Stimulated activated memory B cell treated with anti-CD40 and anti-IgM and Interleukin-4, amounts not matched to agents 10 μg/mL and 1 μg/mL and 100 μg/mL, for 72 hours (primary cell): ENCODE measurements at places on chromosomes 3 and 15.

DNA sequence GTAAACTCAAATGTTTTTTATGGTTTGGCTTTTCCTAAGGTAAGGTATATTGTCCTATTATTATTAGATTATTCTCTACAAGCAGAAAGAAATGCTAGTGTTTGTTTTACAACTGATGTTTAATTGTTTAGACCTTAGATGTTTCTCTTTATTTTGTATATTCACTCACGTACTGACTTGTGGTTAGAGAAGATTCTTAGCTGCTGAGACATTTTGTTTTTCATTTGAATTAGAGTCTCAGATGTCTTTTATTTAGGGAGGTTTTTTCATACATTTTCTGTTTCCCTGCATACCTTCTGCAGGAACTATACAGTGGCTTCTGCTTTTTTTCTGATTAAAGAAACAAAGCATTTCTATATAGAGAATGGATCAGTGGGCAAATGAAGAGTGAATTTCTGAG lies 110.9 kb downstream of the MYRIP start:
- H3K4me3 ChIP-seq = no peak overlapping the region
- H3K27ac ChIP-seq = no peak overlapping the region
- ATAC-seq = no peak
- H3K36me3 ChIP-seq = no peaks in the 10 kb centered on the region
- no peaks in the 10 kb centered on the region for H3K27me3 ChIP-seq
- H3K4me1 ChIP-seq = no peaks in the 10 kb centered on the region

DNA sequence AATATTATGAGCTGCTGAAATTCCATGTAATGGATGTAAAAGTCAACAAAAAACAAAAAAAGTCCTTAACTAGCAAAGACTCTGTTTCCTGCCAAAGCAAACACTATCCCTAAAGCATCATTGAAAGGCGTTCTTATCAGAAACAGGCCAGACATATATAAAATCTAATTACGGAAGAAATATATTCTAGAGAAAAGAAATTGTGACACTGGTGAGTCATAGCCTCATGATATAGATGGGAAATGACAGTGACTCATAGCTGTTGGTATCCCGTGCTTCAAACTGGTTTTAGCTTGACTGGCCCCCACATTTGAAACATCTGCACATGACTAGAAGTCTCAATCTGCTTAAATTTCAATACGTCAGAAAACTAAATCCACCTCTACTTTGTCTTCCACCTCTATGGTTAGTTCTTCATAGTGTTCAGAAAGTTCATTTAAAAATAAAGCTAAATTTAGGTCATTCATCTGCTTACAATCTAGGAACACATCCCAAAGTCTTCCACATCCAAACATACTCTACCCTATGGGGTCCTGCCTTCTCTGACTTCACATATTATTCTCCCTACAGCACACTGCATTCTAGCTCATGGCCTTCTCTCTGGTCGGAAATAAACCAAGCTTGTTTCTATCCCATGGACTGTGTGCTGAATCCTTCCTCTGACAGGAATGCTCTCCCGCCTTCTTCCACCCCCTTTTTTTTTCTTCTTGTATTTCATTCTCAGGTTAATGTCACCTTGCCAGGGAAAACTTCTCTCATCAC lies 456.3 kb upstream of the ARRDC4 start:
- no peak for ATAC-seq
- H3K27me3 ChIP-seq = no peaks in the 10 kb centered on the region
- no peak overlapping the region for H3K27ac ChIP-seq
- no peaks in the 10 kb centered on the region for H3K36me3 ChIP-seq

DNA sequence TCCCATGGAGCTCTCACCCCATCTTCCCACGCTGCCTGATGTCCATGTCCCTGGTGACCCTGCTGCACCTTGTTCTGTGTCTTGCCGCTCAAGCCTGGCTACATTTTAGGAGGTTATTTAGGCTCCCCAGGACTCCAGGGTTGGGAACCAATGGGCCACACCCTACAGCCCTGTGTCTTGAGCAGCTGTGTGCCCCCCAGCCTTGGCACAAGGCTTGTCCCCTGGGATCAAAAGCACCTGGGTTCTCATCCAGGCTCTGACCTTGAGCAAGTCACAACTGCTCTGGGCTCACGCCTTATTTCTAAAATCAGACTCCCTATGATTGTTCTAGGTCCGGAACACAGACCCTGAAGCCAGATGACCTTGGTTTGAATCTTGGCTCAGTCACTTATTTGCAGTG lies 14.1 kb downstream of the SPSB4 start:
- H3K27me3 ChIP-seq = peaks cover 8% of the 10 kb centered on the region
- no peaks in the 10 kb centered on the region for H3K4me1 ChIP-seq
- H3K36me3 ChIP-seq = no peaks in the 10 kb centered on the region
- ATAC-seq = no peak
- H3K27ac ChIP-seq = no peak overlapping the region
- no peak overlapping the region for H3K4me3 ChIP-seq

DNA sequence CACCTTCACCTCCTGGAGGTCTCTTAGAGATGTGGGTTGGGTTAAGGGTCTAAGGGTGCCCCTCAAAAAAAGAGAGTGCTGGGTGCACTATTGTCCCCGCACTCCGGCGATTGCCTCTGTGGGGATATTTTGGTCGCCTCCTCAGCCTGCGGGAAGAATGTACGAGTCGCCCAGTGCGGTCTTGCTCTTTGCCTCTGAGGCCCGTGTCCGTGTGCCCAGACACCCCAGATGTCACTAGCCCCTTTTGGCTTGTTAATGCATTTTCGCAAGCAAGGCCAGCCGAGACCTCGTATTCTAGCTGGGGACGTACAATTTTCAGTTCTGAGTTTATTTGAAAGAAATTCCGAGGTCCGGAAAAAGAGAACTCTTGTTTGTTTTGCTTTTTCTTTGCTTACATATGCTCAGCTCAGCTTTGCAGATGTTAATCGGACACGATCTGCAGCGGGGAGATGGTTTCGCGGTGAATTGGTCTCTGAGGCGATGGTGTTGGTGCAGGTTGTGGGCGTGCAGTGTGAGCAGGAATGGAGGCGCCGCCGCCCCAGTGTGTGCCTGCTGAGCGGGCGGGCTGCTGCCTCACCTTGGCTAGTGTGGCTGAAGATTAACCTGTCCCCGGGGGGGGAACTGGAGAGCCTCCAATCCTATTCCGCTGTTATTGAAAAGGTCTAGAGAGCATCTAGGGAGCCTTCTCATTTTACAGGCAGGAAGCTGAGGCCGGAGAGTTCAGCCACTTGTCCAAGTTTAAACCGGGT lies 1.4 kb downstream of the ST6GAL1 start:
- H3K4me1 ChIP-seq = peaks cover 42% of the 10 kb centered on the region
- H3K36me3 ChIP-seq = peaks cover 24% of the 10 kb centered on the region
- ATAC-seq = peak; percentile 61
- H3K27ac ChIP-seq = peak overlapping the region; percentile 71

- H3K27ac ChIP-seq = peak overlapping the region; percentile 50
- no peak for ATAC-seq
- H3K4me3 ChIP-seq = no peak overlapping the region
These were observed 38.5 kb upstream of the DNAJC13 start for GRCh38 chr3:132378846-132379245.

GRCh38 chr3:134459562-134459961 lies 26.2 kb downstream of the ANAPC13 start:
- no peaks in the 10 kb centered on the region for H3K36me3 ChIP-seq
- H3K4me1 ChIP-seq = no peaks in the 10 kb centered on the region
- H3K4me3 ChIP-seq = no peak overlapping the region
- peaks cover 23% of the 10 kb centered on the region for H3K27me3 ChIP-seq

DNA sequence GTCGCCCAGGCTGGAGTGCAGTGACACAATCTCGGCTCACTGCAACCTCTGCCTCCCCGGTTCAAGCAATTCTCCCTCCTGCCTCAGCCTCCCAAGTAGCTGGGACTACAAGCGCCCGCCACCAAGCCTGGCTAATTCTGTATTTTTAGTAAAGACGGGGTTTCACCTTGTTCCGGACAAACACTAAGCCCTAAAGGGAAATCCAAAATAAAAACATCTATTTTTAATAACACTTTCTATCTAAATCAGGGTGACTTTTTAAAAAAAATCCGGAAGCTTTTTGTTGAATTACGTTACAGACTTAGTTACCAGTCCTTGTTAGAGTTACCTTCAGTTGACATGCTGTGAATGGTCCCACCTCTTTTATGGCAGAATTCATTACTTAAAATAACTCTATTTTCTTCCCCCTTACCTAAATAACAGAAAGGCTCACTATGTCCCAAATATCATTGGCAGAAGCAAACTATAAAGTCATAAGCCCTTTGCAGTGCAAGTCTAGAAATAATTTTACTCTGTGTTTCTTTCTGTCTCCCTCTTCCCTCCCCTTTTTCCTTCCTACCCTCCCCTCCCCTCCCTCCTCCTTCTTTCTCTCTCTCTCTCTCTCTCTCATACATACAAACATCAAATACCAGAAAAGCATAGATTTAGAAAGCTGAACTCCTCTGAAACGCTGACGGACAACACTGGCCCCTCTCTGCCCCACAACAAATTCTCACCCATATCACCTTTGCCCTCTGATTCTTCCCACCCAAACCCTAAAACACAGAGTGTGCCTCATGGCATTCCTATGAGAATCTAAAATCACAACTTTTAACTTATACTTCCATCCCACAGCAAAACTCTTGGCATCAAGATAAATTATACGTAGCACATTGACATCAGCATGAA lies 18.3 kb downstream of the THBS1 start:
- H3K4me3 ChIP-seq = no peak overlapping the region
- H3K27me3 ChIP-seq = no peaks in the 10 kb centered on the region
- H3K36me3 ChIP-seq = no peaks in the 10 kb centered on the region
- no peaks in the 10 kb centered on the region for H3K4me1 ChIP-seq
- no peak overlapping the region for H3K27ac ChIP-seq

GRCh38 chr15:94168250-94168649 lies 63.1 kb upstream of the MCTP2 start:
- H3K27me3 ChIP-seq = peaks cover 16% of the 10 kb centered on the region
- no peak overlapping the region for H3K4me3 ChIP-seq
- no peaks in the 10 kb centered on the region for H3K36me3 ChIP-seq
- ATAC-seq = no peak
- peaks cover 18% of the 10 kb centered on the region for H3K4me1 ChIP-seq

- no peak for ATAC-seq
- H3K4me1 ChIP-seq = no peaks in the 10 kb centered on the region
- H3K4me3 ChIP-seq = no peak overlapping the region
- H3K27ac ChIP-seq = no peak overlapping the region
- H3K36me3 ChIP-seq = no peaks in the 10 kb centered on the region
These were observed 700.6 kb upstream of the CFAP20DC start for GRCh38 chr3:59750391-59750790.

DNA sequence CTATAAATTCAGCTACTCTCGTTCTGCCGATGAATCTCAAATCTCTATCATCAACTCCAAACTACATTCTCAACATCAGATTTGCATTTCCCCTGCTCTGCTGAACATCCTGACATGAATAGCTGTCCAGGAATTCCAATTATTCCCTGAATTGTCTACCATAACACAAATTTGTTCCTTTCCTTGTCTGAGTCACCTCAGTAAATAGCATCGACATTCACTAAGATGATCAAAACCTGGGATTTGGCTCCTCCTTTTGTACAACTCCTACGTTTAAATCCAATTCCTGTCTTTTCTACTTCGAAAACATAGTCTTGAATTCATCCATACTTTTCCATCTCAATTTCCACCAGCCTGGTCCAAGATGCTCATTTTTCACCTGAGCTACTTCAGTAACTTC lies 107.0 kb downstream of the GREM1 start:
- no peak overlapping the region for H3K27ac ChIP-seq
- peaks cover 11% of the 10 kb centered on the region for H3K4me1 ChIP-seq
- peaks cover 46% of the 10 kb centered on the region for H3K27me3 ChIP-seq
- ATAC-seq = no peak
- H3K36me3 ChIP-seq = no peaks in the 10 kb centered on the region
- no peak overlapping the region for H3K4me3 ChIP-seq

- no peaks in the 10 kb centered on the region for H3K27me3 ChIP-seq
- ATAC-seq = peak; percentile 60
- H3K27ac ChIP-seq = peak overlapping the region; percentile 90
- peaks cover 58% of the 10 kb centered on the region for H3K4me1 ChIP-seq
- H3K4me3 ChIP-seq = peak overlapping the region; percentile 49
These were observed 22.8 kb downstream of the ATP2C1 start for GRCh38 chr3:130916507-130917167.

GRCh38 chr15:53802672-53803071 lies 43.2 kb upstream of the WDR72 start:
- no peaks in the 10 kb centered on the region for H3K36me3 ChIP-seq
- no peaks in the 10 kb centered on the region for H3K4me1 ChIP-seq
- no peak overlapping the region for H3K4me3 ChIP-seq
- no peaks in the 10 kb centered on the region for H3K27me3 ChIP-seq
- no peak for ATAC-seq

DNA sequence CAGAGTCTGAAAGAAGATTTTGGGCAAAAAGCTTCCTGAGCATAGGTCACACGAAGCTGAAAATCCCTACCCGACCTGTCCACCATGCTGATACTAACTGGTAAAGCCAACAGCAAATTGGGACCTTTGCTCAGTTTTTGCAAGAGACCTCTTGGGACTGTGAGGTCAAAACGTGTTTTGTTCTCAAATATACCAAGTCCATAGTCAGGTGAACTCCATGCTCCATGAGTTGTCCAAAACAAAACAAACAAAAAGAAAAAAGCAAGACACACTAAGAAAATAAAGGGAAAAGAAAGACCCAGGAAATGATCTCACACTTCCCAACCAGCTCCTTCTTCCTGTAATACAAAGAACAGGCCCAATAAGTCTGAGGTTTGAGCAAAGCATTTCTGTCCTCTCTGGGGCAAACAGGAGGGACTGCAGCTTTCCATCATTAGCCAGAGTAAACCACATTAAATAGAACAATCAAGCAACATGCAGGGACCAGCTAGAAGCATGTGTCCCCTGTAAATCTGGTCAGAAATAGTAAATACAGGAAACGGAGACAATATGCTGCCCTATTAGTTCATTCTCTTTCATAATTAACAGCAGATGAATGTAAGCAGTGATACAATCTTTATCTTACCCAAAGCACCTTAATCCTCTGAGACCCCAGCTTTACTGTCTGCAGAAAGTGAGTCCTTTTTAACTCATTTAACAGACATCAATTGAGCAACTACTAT lies 125.0 kb upstream of the LIPC start:
- no peaks in the 10 kb centered on the region for H3K4me1 ChIP-seq
- H3K27me3 ChIP-seq = peaks cover 10% of the 10 kb centered on the region
- no peaks in the 10 kb centered on the region for H3K36me3 ChIP-seq
- no peak overlapping the region for H3K27ac ChIP-seq

GRCh38 chr3:74561881-74562280 lies 52.6 kb downstream of the CNTN3 start:
- H3K27ac ChIP-seq = no peak overlapping the region
- no peak overlapping the region for H3K4me3 ChIP-seq

DNA sequence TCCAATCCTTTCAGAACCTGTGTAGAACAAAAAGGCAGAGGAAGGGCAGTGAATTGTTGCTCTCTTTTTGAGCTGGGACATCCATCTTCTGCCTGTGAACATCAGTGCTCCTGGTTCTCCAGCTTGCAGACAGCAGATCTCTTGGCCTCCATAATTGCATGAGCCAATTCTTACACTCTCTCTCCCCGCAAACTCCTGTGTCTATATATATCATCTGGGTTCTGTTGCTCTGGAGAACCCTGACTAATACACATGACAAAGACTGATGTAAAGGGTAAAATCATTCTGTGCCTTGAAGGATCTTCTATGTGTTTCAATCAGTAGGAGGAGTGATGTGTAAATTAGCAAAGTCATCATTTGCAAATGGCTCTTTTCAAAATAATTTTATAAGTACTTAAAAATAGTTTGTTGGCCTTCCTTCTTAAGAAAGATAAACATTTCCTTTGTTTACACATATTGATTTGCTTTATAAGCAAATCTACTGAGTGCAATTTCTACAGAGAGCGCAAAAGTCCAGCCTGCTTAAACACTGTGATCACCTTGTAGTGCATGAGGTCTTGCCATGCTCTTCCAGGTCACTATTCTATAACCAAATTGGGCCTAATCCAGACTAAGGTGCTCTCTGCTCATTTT lies 154.9 kb upstream of the ANKRD28 start:
- no peaks in the 10 kb centered on the region for H3K27me3 ChIP-seq
- peaks cover 6% of the 10 kb centered on the region for H3K36me3 ChIP-seq
